Posterior vena cava (tissue), 2 donors: ENCODE measurements at places on chromosomes 1 and 21. TPM values are rescaled to one million over a fixed set of nuclear protein-coding genes. Genes with fewer than 3 reads are reported as not detected.

MSH4 gene
- 0.37 TPM for total RNA-seq

CAPN9 gene
- total RNA-seq, result not detected

FCAMR gene
- total RNA-seq, result not detected

SPRR2B gene
- total RNA-seq, result not detected

TRMT1L gene
- total RNA-seq, result 12.5 TPM

TSPEAR gene
- 0.14 TPM for total RNA-seq

SYTL1 gene
- total RNA-seq, result 1.6 TPM

SLAMF9 gene
- 0.38 TPM for total RNA-seq

FAAH gene
- total RNA-seq, result 2.4 TPM

CRYAA gene
- not detected for total RNA-seq

LAPTM5 gene
- total RNA-seq, result 80.1 TPM

DDAH1 gene
- total RNA-seq, result 31.8 TPM

S100A4 gene
- total RNA-seq, result 472 TPM

DNA sequence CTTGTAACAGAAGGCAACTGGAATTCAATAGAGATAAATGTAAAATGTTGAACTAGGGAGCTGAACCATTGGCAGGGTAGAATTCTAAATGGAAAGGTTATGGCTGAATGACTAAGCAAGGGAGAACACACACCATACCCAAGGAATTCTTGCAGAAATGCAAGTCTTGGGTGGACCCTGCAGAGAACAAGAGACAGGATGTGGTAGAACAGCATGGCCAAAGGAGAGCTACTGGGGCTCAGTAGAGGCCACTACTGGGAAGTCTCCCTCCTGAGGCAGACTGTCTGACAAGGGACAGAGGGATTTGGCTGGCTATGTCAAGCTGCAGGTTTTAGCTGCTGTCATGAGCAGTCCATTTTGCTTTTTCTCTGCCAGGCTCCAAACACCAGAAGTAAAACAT is 180.9 kb downstream of the TNR start:
- DNase-seq, result no peak

- DNase-seq, result peak; percentile 78
Measured at GRCh38 chr21:45161038-45161945, 86.9 kb downstream of the ADARB1 start.

GRCh38 chr1:28067523-28068090 is 20.8 kb downstream of the EYA3 start:
- no peak for DNase-seq

- DNase-seq, result no peak
Measured at GRCh38 chr1:66253330-66253921, 280.5 kb upstream of the SGIP1 start.

DNA sequence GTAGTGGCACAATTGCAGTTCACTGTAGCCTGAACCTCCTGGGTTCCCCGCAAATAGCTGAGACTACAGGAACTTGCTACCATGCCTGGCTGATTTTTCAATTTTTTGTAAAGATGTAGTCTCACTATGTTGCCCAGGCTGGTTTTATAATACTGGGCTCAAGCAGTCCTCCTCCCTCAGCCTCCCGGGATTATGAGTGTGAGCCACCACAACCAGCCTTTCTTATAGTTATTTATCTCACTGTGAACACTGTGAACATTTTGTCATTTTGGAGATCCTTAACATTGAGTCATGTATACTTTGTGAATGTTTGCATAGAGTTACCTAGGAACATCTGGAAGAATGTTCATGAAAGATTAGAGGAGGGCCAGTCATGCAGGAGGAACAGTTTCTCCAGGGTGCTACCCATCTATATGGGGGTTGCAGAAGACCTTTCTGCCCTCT is 127.1 kb upstream of the CACYBP start:
- no peak for DNase-seq

- DNase-seq, result no peak
Measured at GRCh38 chr1:164644774-164645644, 86.0 kb downstream of the PBX1 start.

DNA sequence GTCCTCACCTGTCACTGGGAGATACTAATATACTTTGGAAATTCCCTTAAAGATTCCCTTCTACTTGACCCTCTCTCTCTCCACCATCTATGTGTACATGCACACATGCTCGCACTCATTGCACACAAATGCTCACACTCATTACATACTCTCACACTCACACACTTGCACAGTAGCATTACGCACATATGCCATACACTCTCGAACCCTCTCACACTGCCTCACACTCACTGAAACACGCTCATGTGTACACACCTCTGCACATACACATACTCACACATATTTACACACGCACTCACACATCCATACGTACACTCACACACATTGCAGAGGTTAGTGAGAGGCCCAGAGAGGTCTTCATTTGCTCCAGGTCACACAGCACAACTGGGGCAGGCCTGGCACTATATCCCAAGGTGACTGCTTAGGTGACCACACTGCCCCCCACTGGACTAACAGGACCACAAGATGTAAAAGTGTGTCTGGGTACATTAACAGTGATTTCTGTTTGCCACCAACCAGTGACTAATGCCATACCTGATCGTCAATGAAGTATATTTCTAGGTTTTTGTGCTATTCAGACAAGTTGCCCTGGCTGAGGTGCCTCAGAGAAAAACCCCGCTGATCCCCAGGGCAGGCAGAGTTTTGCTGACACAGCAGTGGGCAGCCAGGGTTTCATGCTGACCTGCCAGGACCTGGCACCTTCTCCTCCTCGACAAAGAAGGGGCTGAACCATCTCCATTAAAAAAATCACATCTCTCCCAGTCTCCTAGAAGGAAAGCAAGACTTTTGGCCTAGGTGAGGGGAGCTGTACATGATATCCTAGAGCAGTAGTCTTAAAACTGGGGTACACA is 28.5 kb upstream of the CAMK1G start:
- no peak for DNase-seq

GRCh38 chr1:75470448-75470847 is 140.5 kb downstream of the SLC44A5 start:
- no peak for DNase-seq

DNA sequence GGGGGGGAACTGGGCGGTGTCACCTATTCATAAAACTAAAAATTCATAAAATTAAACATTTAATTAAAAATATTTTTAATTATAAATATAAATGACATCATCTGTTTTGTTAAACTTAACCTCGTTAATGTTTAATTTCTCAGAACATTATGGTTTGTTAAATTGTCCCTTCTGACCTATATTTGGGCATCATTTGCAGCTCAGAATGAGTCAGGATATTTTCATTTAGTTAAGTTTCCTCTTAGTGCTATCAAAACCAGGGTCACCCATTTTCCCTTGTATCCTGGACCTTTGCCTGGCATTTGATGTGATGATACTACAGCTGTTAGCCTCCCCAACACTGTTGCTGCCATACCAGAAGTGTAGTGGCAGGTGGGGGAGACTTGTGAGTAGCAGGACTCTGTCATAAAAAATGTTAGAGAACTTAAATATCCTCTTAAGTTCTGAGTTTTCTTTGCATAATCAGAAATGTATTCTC is 30.3 kb downstream of the TSNAX start:
- no peak for DNase-seq

DNA sequence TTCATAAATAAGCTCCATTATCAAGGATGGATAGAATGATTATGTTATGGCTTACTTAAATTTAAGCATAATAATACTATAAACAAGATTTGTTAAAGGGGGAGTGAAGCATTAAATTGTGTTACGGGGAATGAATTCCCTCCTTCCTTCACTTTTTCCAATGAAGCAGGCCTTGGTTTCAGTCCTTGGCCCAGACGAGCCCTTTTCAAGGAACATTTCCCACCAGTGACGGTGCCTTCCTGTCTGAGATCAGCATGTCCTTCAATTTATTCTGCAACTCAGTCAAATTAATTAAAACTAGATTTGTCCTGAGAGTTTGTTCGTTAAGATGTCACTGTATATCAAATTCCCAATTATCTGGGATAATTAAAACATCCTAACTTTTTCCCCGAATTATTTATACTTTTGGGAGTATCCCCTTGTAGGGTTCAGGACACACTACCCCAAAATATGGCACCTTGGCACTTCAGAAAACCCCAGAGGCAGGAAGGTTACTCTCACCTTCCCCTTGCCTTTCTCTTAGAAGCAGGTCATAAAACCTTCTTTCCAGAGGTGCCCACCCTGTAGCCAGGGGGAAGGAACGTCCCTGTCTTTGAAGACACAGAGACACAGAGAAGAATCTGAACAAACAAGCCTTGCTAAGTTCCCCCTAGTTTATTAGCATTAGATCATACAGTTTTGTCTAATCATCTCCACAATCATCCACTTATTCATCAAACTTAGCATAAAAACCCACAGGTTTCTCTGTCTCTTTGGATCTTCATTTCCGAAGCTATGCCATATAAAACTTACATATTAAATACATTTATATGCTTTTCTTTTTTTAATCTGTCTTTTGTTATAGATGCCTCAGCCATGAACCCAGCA is 86.2 kb upstream of the ARHGAP29 start:
- no peak for DNase-seq

GRCh38 chr1:109668123-109668775 is 392 bp downstream of the GSTM2 start:
- DNase-seq, result no peak

DNA sequence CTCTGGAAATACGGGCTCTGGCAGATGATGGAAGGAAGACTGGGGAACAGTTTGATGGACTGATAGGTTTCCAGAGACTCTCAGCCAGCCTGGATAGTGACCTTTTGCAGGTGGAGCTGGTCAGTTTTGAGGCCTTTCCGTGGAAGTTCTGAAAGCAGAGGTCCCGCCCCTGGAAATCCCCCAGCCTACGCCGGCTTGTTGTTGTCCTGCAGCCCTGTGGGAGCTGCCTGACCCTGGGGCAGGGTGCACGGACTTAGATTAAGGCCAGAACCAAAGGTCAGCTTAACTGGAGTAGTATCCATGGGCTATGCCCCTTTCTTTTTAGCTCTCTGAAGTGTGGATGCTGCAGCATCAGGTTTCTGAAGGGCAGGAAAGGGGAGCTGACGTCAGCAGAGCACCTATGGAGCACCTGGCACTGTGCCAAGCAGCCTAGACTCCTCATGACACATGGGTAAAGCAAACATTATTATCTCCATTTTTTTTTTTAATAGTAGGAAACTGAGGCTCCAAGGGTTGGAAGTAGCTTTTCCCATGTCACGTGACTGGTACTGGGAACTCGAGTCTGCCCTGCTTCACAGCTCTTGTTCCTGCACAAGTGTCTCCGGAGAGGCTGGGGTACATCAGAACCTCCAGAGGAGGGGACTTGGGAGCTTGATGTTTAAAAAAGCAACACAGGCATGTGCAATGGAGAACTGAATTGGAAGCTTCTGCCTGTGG is 38.5 kb downstream of the IER5 start:
- DNase-seq, result no peak

DNA sequence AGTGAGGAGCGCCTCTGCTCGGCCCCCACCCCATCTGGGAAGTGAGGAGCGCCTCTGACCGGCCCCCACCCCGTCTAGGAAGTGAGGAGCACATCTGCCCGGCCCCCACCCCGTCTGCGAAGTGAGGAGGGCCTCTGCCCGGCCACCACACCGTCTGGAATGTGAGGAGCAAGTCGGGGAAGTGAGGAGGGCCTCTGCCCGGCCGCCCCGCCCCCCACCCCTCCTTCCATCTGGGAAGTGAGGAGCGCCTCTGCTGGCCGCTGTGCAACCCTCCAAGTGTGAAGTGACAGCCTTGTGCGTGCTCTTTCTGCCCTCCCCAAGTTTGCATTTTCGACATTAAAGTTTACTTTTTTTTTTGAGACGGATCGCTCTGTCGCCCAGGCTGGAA is 5.1 kb upstream of the ZZZ3 start:
- peak; percentile 83 for DNase-seq

DNA sequence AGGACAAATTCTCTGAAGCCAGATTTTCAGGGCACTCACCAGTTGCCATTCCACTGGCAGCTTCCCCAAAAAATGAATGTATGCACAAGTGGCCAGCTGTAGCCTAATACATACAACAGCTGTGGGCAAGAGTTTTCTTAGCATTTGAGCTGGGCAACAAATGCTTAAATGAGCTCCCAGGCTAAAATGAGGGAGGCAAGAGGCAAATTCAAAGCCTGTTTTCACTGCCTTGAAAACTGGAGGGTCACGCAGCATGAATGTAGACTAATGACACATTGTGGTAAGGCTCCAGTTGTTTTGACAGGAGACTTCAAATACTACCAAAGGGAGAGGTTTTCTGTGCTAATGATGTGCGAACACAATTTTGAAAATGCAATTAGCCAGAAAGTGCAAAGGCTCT is 88.2 kb downstream of the TIAM1 start:
- DNase-seq, result no peak

GRCh38 chr1:174719194-174719593 is 271.4 kb downstream of the GPR52 start:
- DNase-seq, result no peak

DNA sequence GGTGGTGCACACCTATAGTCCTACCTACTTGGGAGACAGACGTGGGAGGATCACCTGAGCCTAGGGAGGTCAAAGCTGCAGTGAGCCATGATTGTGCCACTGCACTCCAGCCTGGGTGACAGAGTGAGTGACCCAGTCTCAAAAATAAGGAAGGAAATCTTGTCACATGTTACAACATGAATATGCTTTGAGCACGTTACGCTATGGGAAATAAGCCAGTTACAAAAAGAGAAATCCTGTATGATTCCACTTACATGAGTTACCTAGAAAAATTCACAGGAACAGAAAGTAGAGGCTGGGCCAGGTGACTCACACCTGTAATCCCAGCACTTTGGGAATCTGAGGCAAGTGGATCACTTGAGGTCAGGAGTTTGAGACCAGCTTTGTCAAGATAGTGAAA is 6.7 kb upstream of the PADI6 start:
- no peak for DNase-seq

GRCh38 chr1:180539136-180539535 is 19.6 kb upstream of the OVAAL start:
- no peak for DNase-seq
